ENCODE measurements at places on chromosomes 6 and 20. TPM values are rescaled to one million over a fixed set of nuclear protein-coding genes. Genes with fewer than 3 reads are reported as not detected.
A peak's percentile ranks its signal among the peaks of the same experiment; 100 is the strongest.

- DNase-seq = no peak
These were observed 44.3 kb downstream of the TENT5A start for GRCh38 chr6:81708113-81708699.

DNA sequence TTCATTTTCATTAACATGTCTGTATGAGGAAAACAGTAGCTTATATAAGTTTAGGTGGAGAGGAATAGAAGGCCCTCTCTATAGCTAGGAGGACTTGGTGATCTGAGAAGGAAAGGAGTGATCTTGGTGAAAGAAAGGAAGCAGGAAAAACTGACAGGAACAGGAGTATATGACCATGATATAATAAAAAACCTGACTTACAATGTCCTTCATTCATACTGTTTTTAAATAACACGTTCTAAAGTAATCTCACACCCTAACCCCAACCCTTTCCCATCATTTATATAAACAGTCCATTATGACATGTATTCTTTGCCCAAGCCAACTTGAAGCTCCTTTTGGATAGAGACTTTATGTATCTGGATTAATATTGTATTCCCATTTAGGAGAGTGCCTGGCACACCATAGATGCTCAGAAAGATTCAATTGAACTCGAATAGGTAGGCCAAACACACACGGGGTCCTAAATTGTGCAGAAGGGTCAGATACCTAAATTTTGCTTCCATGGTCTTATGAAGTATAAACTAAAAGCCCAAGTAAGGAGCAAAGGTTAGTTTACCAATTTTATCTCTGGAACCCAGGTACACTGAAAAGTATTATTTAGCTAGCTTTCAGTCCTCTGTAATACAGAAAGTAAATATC is 75.9 kb downstream of the OR2B2 start:
- no peak for DNase-seq

DNA sequence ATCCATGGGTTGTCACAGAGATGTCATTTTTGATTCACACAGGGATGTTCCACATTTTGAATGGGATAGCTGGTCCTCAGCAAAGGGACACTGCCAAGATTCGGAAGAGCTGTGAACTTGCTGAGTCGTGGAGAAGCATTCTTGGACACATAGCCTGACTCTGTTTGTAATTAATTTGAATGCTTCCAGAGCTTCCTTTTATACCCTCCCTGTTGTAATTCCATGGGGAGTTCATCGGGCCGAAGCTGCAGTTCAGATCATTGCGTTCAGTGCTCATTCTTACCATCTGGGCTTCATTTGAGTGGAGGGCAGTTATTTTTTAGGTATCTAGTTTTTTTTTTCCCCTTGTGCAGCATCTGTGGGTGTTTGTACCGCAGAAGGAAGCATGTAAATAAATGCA is 126.5 kb downstream of the SLC24A3 start:
- no peak for DNase-seq

- DNase-seq = no peak
These were observed 8.0 kb upstream of the TUBB2B start for GRCh38 chr6:3235486-3235885.

Gene NT5DC1
- polyA plus RNA-seq = 34.8 TPM

Gene DDO
- 13.4 TPM for polyA plus RNA-seq

Gene OSBPL2
- polyA plus RNA-seq = 20.4 TPM

Gene CYP24A1
- 15.4 TPM for polyA plus RNA-seq

GRCh38 chr20:25198663-25199383 is 3.3 kb downstream of the ENTPD6 start:
- no peak for DNase-seq

- DNase-seq = peak; percentile 91
These were observed 9.2 kb downstream of the SLCO4A1 start for GRCh38 chr20:62651285-62652021.

DNA sequence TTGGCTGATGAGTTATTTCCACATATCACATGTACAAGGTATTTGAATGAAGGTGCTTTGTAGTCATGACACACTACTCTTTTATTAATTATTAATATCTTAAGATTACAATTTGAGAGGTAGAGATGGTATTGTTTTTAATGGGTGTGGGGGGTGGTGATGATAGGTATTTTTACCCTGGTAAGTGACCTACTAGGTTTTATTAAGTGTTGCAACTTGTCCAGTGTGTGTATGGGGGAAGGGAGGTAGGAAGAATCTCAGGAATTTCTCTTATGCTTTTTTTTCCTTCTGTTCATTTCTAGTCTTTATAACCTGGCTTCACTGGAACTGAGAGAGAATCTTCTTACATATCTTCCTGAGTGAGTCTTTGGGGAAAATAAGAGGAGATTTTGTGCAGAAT is 101.4 kb downstream of the LRRC1 start:
- no peak for DNase-seq

Gene FGD2
- polyA plus RNA-seq = 0.97 TPM

DNA sequence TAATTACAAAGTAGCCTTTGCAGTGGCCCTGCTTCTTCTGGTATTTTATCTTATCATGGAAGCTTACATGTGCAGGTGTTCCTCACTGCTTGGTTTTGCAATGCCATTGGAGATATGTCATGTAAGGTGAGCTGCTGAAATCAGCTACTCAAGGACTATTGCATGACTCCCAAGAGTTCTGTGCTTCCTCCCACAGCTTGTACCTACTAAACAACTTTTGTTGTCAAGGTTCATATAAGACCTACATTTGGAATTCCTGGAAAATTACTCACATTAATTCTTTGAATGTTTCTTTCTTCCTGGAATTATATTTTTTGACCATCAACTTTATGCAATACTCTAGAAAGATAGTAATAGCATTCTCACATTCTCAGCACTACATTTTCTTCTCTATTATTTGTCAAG is 427.5 kb upstream of the HSF2 start:
- no peak for DNase-seq

GRCh38 chr6:28558629-28559028 is 32.9 kb downstream of the GPX5 start:
- DNase-seq = no peak

DNA sequence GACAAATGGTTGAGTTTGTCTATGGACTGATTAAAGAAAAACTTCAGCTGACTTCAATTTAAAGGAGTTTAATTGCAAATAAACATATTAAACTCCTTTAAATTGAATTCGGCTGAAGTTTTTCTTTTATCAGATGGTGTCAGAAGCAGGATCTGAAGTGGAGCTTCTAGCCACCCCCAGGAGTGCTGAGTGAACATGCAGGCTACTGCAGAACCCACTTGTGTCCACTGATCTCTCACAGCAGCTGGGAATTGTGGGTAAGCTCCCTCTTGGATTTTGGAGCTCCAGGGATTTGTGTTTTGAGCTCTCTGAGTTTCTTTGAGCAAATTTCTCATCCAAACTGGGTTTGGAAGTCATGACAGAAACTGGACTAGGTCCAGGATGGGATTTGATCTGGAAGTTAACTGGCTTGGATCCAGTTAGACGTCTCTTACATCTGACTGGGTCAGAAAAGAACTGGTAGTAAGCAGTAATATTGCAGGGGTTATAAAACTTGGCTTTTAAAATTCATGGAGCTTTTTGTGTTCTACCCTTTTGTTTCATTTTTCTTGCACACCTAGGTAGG is 95.8 kb upstream of the UST start:
- no peak for DNase-seq

Gene PERP
- polyA plus RNA-seq = 24.8 TPM

Gene ACTL10
- polyA plus RNA-seq = 1.7 TPM

DNA sequence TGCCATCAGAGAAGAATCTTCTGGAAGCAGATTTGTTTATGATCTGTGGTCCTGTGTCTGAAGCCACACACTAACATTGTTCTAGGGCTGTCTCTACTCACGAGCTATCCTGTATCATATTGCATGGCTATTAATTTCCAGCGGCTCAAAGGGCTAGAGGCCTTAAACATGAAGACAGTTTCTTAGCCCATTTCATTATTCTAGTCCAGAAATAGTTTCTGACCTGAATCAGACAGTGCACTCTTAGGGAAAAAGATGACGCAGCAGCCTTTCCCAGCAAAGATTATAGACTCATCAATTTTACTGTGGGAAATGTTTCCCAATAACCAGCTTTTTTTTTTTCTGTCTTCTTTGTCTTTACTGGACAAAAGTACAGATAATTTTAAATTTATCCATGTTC is 105.3 kb upstream of the SUPT3H start:
- DNase-seq = no peak

- no peak for DNase-seq
These were observed 96.2 kb downstream of the SNX5 start for GRCh38 chr20:17872434-17872833.

Gene HAO1
- polyA plus RNA-seq = 0.86 TPM

GRCh38 chr20:53652859-53653517 is 59.3 kb upstream of the ZNF217 start:
- DNase-seq = no peak

DNA sequence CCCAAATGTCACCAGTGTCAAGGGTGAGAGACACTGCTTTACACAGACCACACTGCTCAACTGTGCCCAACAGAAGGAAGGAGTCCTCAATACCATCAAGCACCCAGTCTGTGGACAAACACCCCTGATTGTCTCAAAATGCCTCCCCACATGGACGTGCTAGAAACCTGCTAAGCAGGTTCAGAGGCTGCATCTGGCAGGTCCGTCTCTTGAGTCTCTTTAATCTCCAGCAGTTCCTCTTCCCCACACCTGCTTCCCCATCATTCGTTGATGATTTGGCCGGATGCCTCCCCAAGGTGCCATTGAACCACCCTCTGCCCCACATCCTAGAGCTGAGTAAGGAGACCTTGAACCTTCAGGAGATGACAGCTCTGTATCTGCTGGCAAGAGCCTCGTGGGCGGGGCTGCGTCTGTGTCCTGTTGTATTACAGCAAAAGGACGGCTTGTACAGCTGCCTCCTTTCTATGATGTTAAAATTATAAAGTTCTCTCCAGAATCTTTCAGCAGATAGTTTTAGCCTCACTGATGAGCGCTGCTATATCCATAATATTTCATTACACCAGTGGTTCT is 179.2 kb downstream of the PREX1 start:
- no peak for DNase-seq

Gene RIMS4
- polyA plus RNA-seq = not detected

Gene OPRL1
- polyA plus RNA-seq = 0.39 TPM

Gene SLC22A16
- polyA plus RNA-seq = not detected

Gene C6orf163
- polyA plus RNA-seq = 1.3 TPM

DNA sequence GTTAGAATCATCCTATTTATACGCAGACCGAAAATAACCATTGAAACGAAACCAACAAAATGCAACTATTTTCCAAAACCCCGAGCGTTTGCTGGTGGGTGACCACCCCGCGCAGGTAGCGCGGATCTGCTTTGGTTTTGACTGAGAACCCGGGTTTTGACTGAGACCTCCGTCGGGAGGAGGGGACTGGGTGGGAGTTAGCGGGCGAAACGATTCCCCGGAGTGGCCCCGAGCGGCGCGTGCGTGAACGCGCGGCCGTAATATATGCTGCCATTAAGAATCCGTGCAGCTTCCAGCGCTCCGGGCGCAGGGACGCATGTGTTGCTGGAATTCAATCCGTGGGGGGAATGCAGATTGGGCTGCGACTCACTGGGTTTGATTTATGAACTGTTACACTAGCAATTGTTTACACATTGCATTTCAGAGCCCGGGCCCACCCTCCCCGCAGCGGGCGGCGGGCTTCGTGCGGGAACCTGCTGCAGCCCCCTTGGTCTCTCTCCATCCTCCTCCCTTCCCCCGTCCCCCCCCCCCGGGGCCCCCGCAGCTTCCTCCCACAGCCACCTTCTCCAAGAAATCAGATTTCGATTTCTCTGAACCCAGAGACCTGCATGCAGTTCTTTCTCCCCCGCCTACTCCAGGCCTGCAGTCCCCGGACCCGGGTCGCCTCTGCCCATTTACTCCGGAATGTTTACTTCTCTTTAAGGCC is 9.9 kb downstream of the NRN1 start:
- DNase-seq = peak; percentile 82

GRCh38 chr6:126117251-126117650 is 130.9 kb downstream of the TRMT11 start:
- DNase-seq = no peak

Gene MLIP
- 1.7 TPM for polyA plus RNA-seq

DNA sequence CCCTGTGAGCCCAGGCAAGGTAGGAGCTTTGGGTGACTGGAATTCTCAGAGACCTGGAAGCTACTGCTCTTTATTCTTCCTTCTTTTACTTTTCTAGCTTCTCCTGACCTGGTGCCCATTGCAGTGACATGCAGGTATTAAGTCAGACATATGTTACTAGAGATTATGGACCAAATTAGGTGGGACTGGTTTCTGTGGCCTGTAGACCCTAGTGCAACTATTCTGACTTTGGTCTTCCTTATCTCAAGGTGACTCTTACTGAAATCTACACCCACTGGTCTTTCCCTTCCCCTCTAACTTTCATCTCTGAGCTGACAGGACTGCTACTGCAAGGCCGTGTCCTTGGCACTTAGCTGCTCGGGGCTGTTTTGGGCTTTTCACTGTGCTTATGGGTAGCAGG is 24.4 kb upstream of the TMEM217 start:
- no peak for DNase-seq

Gene BANF2
- not detected for polyA plus RNA-seq

Gene DACT2
- 4.8 TPM for polyA plus RNA-seq

- peak; percentile 75 for DNase-seq
These were observed 7.7 kb upstream of the FOXF2 start for GRCh38 chr6:1381481-1382330.

DNA sequence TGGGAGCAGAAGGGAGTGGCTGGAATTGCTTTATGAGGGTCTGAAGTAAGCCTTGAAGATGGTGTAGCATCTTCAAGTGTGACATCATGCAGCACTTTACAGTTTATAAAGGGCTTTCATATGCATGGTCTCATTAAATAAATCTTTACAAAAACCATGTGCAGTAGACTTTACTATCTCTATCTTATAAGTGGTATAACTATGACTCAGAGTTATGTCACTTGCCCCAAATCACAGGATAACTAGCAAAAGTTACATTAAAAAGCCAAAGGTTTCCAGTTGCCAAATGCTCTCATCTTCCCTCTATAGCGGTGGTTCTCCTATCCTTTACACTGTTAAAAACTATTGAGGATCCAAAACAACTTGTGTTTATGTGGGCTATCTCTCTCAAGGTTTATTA is 687.7 kb upstream of the MARCKS start:
- DNase-seq = no peak

- no peak for DNase-seq
These were observed 451.7 kb downstream of the QKI start for GRCh38 chr6:163866192-163866591.

DNA sequence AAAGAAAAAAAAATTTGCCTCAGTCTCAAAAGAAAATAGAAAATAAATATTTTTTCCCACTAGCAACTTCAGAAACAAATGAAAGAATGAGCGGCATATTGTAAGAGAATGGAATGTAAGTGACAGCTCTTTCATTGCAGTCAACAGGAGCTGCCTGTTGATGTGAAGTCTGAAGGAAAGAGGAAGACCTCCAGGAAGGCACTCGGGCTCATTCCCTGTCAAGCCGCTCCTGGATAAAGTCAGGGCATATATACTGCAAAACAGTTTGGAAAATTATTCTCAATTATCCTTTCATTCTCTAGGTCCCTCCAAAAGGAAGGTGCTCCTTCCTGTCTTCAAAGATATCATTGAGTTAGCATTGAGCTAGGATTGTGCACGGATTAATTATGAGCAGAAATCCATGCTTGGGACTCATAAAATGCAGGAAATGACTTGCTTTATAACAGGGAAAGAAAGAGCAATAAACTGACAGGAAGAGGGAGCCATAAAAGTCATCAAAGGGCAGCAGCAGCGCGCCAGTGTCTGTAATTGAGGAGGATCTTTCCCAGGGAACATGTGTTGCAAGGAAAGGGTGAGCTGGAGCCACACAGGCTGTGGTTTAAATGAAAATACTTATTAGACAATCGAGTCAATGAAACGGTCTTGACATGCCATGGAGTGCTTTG is 218.2 kb downstream of the C6orf118 start:
- DNase-seq = peak; percentile 36

Gene WFDC12
- not detected for polyA plus RNA-seq

Measured in kidney (tissue), 22 donors.